ENCODE measurements at places on chromosomes 7 and 10. TPM values are rescaled to one million over a fixed set of nuclear protein-coding genes. Genes with fewer than 3 reads are reported as not detected.

Gene BAMBI
- not detected for total RNA-seq

Gene KEL
- not detected for total RNA-seq

Gene NRCAM
- total RNA-seq, result 1.1 TPM

Gene TMEM178B
- total RNA-seq, result not detected

Gene GPRIN2
- not detected for total RNA-seq

Gene PDGFA
- 10.4 TPM for total RNA-seq

Gene CYP51A1
- 264 TPM for total RNA-seq

Gene NPFFR1
- not detected for total RNA-seq

Gene ANXA8L1
- 2.7 TPM for total RNA-seq

Gene TAS2R5
- total RNA-seq, result not detected

Gene CCL24
- total RNA-seq, result not detected

Gene MYH16
- not detected for total RNA-seq

Gene TEX36
- not detected for total RNA-seq

Gene SRRM3
- 4.6 TPM for total RNA-seq

Gene MAD1L1
- 53.3 TPM for total RNA-seq

Gene LEP
- not detected for total RNA-seq

Gene UCN3
- total RNA-seq, result not detected

Gene HECW1
- under 0.01 TPM for total RNA-seq

Gene CARD11
- total RNA-seq, result 3.9 TPM

Gene LIPK
- total RNA-seq, result not detected

Gene ING3
- total RNA-seq, result 7.6 TPM

Gene CWF19L1
- 22.5 TPM for total RNA-seq

Gene SPDYE8
- total RNA-seq, result not detected

Gene GPR158
- not detected for total RNA-seq

Gene CHPF2
- total RNA-seq, result 70.6 TPM

Gene TMEM254
- 13.3 TPM for total RNA-seq
